ENCODE measurements at places on chromosomes 5 and 9.

DNA sequence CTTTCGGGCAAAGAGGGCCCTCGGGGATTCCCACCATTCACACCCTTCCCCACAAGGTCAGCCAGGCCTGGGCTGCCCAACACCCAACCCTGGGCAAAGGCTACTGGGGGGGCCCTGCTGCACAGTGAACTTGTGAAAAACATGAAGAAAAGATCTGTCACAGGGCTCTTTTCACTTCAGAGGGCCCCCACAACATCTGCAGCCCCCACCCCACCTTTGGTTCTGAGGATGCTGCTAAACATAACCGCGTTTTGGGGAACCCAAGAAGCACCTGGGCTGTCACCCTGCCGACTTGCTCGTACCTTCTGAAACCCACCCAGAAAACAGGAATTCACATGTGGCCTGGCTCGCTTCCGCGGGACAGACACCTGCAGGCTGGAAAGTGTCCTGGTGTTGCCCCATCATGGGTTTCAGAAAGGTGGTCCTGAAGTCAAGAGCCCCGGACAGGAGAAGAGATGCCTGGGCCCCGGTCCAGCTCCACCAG lies 29.3 kb downstream of the B4GALT1 start:
- DNase-seq = no peak

- DNase-seq = no peak
Measured at GRCh38 chr5:39740404-39740803, 315.6 kb upstream of the DAB2 start.

- DNase-seq = no peak
Measured at GRCh38 chr5:29134418-29134817, 2059.1 kb upstream of the CDH6 start.

DNA sequence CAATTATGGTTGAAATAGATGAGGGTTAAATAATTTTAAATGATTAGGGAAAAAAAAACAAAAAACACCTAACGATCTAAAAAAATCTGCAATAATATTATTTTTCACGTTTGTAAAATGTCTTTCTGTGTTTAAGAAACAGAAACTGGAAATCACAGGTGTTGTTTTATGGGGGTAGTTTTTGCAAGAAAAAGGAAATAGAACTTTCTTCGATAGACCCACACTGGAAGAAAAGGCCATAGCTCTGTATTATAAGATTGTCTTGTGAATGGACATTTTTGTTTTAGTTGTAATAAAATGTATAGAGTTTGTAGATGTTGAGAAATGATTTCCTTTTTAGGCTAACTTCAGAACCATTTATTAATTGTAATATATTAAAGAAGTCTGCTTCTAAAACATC lies 5.5 kb downstream of the CSNK1G3 start:
- DNase-seq = no peak

DNA sequence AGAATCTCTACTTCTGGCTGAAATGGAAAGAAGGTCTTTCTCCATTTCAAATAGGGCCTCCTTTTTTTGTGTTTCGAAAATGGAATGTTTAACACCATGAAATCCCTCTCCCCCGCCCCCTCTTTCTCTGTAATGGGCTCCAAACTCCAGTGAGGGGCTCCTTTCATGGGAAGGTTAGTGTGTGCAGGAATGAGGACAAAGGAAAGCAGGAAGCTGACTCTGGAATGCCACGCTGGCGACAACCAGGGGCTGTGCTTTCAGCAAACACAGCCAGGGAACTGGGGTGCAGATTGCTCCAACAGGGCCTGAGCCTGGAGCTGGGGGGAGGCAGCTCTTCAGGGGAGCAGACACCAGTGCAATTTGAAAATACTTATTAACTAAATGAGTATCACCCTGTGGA lies 82.8 kb downstream of the CRB2 start:
- no peak for DNase-seq

DNA sequence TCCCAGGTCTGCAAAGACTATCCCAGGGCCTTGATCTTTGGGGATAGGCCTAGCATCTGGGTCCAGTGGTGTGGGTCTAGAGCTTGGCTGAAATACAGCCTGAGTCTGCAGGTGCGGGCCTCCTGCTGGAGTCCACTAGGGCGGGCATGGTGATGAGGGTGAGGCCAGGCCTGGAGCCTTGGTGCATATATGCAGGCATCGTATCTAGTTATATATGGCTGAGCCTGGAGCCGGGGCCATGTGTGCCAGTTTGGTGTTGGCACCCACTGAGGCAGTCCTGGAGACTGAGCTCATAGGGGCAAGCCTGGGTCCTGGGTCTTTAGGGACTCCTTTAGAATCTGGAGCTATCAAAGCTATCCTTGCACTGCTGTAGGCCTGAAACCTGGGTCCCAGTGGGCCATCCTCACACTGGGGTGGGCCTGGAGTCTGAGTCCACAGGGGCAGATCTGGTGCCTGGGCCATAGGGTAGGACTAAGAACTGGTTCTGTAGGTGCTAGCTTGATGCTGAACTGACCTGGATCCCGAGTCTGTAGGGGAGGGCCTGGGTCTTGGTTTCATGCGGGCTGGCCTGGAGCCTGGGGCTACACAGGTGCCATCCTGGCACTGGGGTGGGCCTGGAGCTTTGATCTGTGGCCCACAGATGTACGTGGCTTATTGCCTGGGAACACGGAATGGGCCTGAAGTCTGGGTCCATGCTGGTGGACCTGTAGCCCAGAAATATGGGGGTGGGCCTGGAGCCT lies 346.5 kb upstream of the MEF2C start:
- DNase-seq = no peak

- DNase-seq = no peak
Measured at GRCh38 chr9:135359764-135360163, 119.8 kb upstream of the PPP1R26 start.

DNA sequence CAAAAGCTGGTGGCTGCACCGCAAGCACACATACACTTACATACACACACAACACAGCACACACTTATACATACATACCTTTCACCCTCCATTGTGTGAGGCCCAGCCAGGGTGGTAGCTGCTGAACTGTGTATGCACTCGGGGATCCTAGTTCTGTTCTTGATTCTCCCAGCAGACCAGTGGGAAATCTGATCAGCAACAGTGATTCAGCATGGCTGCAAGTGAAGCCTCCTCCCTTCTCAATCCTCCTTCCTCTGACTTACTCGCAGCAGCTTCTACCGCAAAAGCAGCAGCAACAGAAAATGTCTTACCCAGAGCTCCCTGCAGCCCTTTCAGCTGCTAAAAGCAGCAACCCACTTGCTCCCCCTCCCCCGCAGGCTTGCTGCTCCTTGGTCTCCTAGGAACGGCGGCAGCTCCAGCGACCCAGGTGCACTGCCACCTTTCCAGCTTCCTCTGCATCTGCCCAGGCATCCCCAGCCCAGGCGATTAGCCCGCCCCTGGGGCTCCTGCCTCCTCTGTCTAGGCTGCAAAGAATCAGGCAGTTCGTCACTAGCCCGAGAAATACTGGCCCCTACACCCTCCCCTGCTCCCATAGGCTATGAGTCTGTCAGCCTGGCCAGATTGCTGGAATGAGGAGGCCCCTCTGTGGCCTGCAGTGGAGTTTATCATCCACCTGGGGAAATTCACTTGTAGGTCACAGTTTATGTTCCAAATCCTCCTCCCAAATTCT lies at the start of gene KLHL3:
KLHL3 (minus strand) TSS at position 535 of the 730 bp plus-strand sequence; CDS start at position 92, 443 bp downstream.
- peak; percentile 32 for DNase-seq

- no peak for DNase-seq
Measured at GRCh38 chr9:135332979-135333748, 146.4 kb upstream of the PPP1R26 start.

GRCh38 chr9:95478335-95478734 lies 38.4 kb downstream of the PTCH1 start:
- DNase-seq = no peak

DNA sequence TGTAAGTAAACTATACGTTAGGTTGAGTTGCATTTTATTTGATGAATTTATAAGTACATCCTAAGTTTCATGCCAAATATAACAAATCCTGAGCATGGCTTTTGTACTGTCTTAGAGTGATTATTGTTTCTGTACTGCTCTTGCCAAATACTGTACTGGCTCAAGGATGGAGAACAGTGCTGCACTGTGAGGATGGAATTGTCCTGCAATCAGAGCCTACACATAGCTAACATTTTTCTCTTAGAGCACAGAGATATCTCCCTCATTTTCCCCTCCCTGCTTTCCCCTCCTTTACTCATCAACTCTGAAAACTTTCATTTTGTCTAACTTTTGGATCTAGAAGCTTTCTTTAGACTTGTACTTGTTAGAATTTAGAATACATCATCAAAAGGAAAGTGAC lies 28.3 kb downstream of the LRRC70 start:
- DNase-seq = no peak

DNA sequence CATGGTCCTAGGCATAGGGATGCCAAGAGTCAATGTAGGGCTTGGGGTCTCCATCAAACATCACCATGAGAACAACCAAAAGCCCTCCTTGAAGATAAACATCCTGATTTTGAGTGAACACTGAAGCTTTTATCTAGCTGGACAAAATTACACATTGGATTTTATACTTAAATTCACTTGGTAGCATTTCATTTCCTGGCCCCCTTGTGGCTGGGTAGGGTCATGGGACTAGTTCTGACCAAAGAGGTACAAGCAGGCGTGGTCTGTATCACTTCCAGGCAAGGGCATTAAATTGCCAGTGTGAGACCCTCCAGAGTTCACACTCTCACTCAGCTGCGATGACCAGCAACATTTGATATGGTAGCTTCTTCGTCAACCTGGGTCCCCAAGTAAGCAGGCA lies 320.3 kb downstream of the ACTL7B start:
- no peak for DNase-seq

- DNase-seq = peak; percentile 54
Measured at GRCh38 chr9:105835721-105836120, 141.4 kb downstream of the TMEM38B start.

- no peak for DNase-seq
Measured at GRCh38 chr5:95369782-95370181, 21.4 kb upstream of the FAM81B start.

DNA sequence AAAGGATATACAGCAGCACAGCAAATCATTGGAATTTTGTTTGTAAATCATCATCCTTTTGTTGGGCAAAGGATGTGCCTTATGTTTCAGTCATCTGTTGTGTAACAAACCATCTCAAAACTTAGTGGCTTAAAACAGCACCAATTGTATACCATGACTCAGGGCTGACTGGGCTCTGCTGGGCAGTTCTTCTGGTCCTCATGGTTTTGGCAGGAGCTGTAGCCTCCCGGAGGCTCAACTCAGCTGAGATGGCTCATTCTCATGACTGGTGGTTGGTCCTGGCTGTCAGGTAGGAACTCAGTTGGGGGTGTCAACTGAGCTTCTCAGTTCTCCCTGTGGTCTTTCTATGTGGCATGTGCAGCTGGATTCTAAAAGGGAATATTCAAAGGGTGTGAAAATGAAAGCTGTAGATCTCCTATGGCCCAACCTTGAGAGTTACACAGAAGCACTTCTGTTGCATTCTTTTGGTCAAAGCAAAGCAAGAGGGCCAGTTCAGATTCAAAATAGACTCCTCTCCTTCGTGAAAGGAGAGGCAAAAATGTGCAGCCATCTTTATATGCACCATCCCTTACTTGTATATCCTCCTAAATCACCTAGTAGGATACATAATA lies 39.1 kb upstream of the CPEB4 start:
- no peak for DNase-seq

DNA sequence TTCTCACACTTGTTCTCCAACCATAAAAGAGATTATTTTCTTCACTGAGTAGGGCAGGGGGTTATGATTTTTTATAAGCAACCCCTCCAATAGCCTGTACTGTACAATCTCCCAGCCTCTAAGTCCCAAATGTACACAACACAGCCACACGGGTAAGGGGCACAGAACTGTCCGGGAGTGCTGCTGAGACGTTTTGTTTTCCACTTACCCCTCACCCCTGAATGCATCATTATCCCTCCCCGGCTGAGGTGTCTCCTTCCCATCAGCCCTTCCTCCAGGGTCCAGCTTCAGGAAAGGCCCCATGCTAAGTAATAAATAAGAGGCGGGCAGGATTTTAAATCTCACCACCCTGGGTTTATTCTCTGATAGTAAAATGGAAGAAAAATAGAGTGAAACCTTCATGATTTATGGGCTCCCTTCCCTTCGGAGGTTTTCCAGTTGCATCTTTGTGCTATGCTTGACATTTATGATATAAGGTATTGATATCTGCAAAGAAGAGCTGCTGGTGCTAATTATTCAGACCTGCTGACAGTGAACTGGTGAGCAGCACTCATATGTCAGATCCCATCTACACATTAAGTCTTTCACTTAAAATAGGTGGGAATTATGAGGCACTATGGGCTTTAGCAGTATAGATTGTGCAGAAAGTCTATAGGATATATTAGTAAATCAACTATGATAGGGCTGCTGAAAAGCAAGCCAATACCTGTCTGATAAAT lies 67.2 kb upstream of the MEGF10 start:
- DNase-seq = no peak

DNA sequence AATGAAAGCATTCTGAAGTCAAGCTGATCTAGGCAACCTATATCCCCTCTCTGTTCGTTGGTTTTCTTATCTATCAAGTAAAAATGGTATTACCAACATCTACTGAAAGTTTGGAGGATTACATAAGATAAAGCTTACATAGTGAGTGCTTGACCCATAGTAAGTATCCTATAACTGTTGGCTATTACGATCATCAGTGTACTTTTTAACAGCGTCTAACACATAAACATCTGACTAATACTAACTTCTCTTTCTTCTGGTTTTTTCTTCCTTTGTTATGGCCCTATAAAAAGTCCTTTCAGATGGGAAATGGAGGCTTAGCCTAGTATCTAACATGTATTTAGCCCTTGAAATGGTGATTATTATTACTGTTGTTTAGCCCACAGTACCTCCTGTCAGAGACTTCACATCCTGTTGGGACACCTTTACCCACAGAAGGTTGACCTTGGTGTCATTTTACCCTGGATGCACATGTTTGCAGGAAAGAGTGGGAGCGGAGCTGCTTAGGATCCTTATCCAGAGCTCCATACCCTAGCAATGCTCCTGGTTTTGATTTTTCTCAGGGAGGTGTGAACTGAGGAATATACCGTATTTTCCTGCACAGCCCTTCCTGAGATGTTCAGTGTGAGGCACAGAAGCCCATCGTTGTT lies 6.0 kb downstream of the INSYN2B start:
- DNase-seq = no peak

DNA sequence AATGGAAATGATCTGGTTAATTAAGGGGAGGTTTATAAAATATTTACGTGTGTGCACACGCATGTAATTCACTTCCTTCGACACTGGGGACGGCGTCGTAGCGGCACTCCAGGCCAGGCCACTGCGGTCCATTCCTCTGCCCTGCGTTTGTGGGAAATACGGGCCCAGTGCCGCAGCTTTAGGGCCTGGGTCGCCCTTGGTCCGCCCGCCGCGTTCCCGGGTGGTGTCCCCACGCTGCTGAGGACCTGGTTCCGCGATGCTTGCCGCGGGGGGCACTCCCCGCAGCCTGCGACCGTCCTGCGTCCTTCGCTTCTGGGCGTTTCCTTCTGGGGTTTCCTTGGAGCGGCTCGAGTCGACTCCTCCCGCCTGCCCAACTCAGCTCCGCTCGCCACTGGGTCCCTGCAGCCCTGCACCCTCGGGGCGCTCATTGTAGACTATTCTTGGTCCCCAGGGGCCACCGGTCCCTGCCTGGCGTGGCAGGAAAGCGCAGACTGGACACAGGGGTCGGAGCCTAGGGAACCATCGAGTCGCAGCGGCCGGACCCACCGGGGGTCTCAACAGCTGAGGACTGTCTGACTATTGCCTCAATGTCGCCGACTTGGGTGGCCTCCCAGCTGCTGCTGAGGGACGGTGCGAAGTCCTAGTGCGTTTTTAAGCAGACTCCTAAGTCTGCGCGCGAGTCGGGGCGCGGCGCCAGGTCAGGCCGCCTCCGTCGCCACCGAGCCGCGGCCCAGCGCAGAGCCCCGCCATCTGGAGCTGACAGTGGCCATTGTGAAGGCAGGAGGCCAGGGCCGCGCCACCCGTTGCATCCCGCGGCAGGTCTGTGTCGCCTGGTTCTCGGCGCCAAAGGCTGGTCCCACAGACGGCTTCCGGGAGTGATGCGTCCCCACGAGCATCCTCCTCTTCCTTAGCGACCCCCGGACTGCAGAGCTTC lies 4.4 kb upstream of the IRX1 start:
- DNase-seq = no peak

GRCh38 chr9:27450752-27451151 lies 73.3 kb upstream of the IFNK start:
- no peak for DNase-seq

Data from NCI-H1092 treated with DMSO at 0.1 percent for 48 hours (cell line).